ENCODE measurements at places on chromosomes 5 and 9.

DNA sequence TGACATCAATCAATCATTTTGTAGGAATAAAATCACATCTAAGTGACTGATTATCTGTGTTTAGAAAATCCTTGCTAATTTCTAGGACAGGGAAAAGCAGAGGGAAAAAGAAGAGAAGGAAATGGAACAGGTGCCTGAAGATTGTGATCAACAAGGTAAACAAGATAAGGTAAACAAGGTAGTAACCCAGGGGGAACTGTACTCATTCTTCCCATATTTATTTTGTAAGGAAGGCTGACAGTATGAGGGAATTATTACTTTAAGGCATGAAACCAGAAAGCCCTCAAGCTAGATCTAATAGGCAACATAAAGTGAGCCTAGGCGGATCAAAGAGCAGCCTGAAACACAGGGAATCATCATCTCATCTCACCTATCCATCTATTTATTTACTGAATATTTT, 231.1 kb downstream of the MLLT3 start:
- no peak for DNase-seq

DNA sequence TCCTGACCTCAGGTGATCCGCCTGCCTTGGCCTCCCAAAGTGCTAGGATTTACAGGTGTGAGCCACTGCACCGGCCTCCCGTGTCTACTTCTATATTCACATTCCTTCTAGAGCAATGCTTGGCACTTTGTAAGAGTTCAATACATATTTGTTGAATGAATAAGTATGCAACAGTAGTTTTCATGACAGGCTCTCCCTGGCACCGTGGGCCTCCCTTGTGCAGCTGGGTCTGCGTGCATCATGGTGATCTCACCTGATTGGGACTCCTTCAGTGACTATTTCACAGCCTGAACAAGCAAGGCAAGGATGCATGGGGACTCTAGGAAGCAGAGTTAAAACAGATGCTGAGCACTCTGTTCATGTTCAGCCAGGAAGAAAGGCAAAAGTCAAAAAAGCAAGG, 6.8 kb upstream of the ZBTB34 start:
- no peak for DNase-seq

DNA sequence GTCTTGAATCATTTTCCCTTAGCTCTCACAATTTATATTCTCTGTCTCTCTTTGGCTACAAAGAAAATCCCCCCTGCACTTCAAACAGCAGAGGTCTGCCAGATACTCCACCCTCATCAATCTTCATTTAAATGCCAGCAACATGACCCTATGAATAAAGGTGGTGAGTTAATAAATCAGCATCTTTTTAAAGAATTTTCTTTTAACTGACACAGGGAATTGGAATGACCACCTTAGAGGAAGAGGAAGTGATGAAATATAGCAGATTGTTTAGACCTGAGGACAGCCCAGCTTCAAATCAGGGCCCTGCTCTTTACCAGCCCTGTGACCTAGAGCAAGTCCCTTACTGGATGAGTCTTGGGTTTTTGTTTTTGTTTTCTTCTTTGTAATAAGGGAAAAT, 223.1 kb upstream of the PAPPA start:
- DNase-seq, result no peak

GRCh38 chr5:174655351-174655750, 69.0 kb upstream of the MSX2 start:
- no peak for DNase-seq

- DNase-seq, result no peak
These were observed 529 bp downstream of the UBAC1 start for GRCh38 chr9:135960411-135961276.

- DNase-seq, result no peak
These were observed 185.4 kb downstream of the GABBR2 start for GRCh38 chr9:98523231-98523901.

- DNase-seq, result no peak
These were observed 79.4 kb downstream of the ERCC6L2 start for GRCh38 chr9:95954940-95955339.

DNA sequence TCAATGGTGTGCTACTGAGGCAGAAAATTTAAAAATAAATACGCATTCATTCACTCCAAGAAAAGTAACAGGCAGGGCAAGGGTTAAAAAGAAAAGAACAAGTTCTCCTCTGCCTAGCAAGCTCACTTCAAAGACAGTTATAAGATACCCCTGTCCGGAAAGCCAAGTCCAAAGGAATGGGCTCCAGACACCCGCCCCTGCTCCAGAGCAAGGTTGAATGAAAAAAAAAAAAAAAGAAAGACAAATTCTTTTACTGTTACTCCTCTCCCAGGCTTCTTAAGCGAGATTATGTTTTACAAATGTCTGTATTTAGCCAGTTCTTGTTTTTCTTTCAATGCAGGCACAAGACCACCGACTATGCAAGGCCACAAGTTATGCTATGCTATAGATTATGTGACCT, 9.1 kb upstream of the ANXA2R start:
- no peak for DNase-seq

GRCh38 chr5:146137967-146138403, 32.6 kb upstream of the PLAC8L1 start:
- DNase-seq, result no peak

DNA sequence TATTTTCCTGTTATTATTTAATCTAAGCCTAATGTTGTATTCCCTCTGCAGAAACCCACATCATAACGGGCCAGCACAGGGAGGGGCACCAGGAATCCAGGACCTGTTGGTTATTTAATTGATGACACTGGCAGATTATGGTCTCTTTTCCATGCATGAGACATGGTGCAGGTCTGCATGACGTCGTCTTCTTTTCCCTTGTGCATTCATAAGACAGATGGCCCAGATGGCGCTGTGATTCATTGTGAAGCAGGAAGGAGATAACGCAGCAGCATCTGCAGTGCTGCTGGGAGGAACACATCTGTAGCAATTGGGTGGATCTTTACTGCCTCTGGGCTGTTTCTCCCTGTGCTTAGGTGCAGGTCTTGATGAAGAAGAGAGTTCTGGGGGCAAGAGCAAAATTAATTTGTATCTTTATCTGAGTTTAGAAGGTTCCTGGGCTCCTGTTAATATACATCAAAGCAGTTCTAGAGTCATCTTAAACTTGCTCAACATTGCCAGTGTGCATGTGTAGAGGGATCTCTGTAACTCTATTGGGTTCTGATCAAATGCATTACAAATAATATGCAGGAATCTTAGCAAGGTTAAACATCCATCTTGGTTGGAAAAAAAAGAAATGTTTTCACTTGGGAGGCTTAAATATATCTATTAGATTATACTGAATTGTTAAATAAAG, 176.1 kb downstream of the PCSK1 start:
- no peak for DNase-seq

DNA sequence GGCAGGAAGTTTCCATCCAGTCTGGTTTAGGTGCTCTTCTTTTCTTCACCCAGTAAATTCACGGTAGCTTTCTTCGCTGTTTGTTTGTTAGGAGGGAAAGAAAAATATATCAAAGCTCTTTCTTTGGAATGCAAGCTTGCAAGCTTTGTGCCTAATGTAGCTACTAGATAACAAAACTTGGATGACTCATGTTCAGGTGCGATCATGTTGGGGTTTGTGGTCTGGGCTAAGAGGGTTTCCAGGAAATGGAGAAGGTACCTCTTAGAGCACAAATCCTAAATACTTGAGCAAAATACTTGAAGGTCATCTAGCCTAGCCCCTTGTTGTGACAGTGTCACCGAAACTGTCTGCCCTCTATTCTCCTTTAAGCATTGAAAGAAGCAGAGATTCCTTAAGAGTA, 17.7 kb downstream of the SRP19 start:
- DNase-seq, result peak; percentile 70

DNA sequence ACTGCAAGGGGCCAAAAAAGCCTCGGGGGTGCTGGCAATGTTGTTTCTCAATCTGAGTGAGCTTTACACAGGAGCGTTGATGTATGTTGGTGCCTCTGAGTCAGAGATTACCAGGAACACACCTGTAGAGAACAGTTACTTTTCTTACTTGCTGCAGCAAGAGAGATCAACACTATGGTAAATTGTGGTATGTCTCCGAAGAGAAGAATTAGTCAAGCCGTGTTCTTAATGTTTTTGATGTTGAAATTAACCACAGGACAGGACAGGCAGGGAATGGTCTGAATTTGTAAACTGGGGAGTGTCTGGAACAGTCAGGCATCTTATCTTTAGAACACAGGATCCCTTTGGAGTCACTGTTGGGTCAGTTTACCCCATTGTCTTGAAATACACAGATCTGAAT, 285.7 kb downstream of the DNAH5 start:
- no peak for DNase-seq

DNA sequence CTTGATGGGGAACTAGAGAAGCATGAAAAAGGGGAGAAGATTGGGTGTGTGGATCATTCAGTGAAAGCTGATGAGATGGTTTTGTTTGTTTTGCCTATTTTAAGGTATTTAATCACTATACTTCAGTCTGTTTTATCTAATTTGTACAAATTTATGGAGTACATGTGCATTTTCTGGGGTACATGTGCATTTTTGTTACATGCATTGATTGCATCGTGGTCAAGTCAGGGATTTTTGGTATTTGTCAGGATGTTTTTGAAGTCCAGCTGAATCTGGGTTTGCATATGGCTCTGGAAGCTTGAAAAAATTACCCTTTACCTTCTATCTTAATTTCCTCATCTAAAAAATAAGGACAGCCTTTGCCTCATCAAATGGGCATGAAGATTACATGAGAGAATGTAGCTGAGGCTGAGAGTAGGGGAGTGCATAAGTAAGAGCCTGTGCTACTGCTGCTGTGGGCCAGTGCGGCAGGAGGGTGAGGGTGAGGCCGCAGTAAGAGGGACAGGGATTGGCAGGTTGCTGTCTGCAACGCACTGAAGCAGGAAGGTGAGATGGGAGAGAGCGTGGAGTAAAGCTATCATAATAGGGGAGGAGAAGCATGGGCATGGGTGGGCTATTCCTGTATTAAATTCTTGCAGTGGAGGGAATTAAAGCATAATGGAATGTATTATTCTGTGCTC, 139.8 kb downstream of the NPR3 start:
- DNase-seq, result no peak

DNA sequence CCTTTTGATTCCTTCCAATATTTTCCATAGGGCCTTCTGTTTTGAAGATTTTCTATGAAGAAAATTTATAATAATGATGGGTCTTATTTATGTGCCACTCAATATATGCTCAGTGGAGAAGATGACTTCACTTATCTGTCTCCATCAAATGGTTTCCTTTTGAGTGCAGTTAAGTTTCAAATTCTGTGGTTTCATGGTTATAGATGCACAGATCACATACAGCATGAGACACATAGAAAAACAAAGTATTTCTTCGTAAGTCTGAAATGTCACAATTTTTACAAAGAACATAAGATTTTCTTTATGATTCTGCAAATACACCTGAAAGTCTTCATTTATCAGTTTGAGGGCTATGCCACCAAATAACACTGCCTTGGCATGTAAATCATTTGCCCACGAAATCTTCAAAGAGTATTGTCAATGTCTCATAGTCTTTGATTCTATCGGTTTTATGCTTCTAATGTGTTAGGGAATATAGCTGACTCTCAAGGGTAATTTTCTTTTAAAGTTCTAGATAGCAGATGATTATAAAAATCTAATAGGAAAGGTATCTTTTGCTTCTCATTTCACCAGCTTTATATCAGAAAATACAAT, 14.1 kb downstream of the CFAP95 start:
- no peak for DNase-seq

DNA sequence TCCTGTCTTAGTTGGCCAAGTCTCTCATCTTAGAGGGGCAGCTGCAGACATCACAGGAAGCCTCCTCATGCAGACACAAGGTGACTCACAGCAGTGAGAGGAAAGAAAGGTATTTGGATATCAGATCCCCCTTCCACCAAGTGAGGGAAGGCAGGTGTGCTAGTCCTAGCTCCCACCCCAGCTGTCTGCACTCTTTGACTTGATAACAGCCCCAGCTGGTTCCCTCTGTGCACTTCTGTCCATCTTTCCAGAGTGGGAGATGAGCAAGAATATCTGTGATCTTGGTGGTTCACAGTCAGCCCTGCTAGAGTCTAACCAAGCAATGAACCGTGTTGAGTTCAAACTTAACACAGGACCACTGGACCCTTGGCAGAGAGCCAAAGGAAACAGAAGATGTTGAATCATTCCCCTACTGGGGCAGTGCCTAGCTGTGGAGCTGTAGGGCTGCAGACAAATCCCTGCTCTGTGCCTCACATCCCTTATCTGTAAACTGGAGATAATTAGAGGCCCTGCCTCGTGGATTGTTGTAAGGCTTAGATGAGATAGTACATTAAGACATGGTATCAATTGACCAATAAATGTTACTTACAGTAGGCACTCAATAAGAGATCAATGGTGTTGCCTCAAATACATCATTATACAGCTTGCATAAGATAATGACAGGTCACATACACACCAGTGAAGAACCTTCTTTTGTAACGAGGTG, 39.1 kb downstream of the SH3RF2 start:
- no peak for DNase-seq

GRCh38 chr5:19859020-19859419, 129.0 kb downstream of the CDH18 start:
- no peak for DNase-seq

GRCh38 chr9:99451112-99451606, 229.1 kb downstream of the SEC61B start:
- no peak for DNase-seq

GRCh38 chr5:94440015-94440414, 178.4 kb downstream of the KIAA0825 start:
- DNase-seq, result no peak

GRCh38 chr9:138072897-138073296, 195.3 kb downstream of the CACNA1B start:
- no peak for DNase-seq

GRCh38 chr5:76816110-76816831, 2.6 kb upstream of the F2RL1 start:
- no peak for DNase-seq

DNA sequence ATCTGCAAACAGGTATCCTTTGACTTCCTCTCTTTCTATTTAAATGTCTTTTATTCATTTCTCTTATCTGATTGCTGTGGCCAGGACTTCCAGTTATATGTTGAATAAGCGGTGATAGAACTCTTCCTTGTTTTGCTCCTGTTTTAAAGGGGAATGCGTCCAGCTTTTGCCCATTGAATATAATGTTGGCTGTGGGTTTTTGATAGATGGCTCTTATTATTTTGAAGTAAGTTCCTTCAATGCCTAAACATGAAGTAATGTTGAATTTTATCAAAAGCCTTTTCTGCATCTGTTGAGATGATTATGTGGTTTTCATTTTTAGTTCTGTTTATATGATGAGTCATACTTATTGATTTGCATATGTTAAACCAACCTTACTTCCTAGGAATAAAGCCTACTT, 300.5 kb upstream of the CTNND2 start:
- no peak for DNase-seq

GRCh38 chr9:116391306-116391900, 237.8 kb downstream of the PAPPA start:
- DNase-seq, result no peak

DNA sequence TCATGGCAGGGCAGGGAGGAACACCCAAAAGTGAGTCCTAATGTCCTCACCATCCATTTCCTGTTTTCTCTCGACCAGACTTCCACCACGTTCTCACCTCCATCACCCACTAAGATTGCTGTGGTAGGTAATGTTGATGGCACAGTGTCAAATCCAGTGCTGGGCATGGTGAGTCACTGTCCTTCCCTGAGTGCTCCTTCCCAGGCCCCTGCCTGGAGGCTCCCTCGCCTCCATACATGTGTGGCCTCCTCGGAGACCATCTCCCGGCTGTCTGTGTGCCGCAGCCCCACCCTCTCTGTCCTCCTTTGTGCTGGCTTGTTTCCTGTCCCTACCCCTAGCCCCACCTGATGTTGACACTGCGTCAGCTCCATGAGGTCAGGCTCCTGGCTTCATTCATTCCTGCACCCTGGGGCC, 177.5 kb downstream of the SYK start:
- no peak for DNase-seq
